Lower leg skin (tissue), 4 donors: ENCODE measurements at places on chromosomes 1 and 21. TPM values are rescaled to one million over a fixed set of nuclear protein-coding genes. Genes with fewer than 3 reads are reported as not detected.

The IL19 gene
- total RNA-seq: not detected

- no peak for DNase-seq
Observed at GRCh38 chr1:174883409-174883808, 116.3 kb upstream of the CACYBP start.

- DNase-seq: no peak
Observed at GRCh38 chr1:180862305-180862704, 50.4 kb upstream of the KIAA1614 start.

GRCh38 chr1:228987736-228988506 lies 252.6 kb downstream of the RHOU start:
- DNase-seq: peak; percentile 63

The GART gene
- total RNA-seq: 44.8 TPM
